ENCODE measurements at places on chromosomes 12 and 14. TPM values are rescaled to one million over a fixed set of nuclear protein-coding genes. Genes with fewer than 3 reads are reported as not detected.

DNA sequence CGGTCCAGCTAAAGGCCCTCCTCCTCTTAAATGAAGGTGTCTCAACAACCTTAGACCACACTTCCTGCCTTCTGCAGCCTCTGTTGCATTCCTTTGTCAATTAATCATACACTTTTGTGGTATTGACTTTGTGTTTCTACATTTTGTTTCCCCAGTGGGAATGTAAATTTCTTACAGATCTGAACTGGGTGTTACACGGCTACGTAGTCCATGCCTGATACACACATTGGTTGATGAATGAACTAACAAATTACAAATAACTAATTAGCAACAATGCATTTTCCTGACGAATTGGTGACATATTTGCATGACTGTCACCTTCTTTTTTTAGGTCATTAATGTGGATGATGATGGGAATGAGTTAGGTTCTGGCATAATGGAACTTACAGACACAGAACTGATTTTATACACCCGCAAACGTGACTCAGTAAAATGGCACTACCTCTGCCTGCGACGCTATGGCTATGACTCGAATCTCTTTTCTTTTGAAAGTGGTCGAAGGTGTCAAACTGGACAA lies 15.2 kb upstream of the CCT2 start:
- DNase-seq = no peak

DNA sequence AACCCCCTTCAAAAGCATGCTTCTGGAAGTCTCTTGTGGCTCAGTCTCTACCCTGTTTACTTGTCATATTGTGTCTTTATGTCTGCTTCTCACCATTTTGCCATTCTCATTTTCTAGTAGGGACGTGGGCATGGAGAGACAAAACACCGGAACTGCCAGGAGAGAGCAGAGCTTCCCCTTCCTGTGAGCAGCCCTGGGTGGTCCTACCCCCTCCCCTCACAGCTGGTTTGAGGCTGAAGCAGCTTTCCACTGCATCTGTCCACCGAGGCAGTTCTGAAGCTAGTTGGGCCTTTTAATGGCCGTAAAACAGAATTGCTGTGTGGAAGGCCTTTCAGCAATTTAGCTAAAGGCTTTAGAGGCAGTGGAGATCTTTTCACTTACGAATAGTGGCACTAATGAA lies 77.0 kb downstream of the PELI2 start:
- DNase-seq = no peak

GRCh38 chr14:77892381-77892871 lies 92.5 kb downstream of the ADCK1 start:
- DNase-seq = no peak

- DNase-seq = no peak
These were observed 3.5 kb upstream of the CNIH1 start for GRCh38 chr14:54444681-54445080.

- no peak for DNase-seq
These were observed 237.6 kb upstream of the CRY1 start for GRCh38 chr12:107330831-107331431.

Gene PFKM
- polyA plus RNA-seq = 134 TPM

Measured in left kidney (tissue), 8 donors.